ENCODE measurements at places on chromosomes 12 and 14. TPM values are rescaled to one million over a fixed set of nuclear protein-coding genes. Genes with fewer than 3 reads are reported as not detected.

- no peak for DNase-seq
- H3K27me3 ChIP-seq: no peaks in the 10 kb centered on the region
- H3K36me3 ChIP-seq: peaks cover 23% of the 10 kb centered on the region
- no peak overlapping the region for H3K27ac ChIP-seq
- H3K4me3 ChIP-seq: no peak overlapping the region
- no peaks in the 10 kb centered on the region for H3K4me1 ChIP-seq
Observed at GRCh38 chr12:132152953-132153352, 8.7 kb downstream of the NOC4L start.

- DNase-seq: no peak
- no peak overlapping the region for H3K27ac ChIP-seq
- no peak overlapping the region for H3K4me3 ChIP-seq
- H3K4me1 ChIP-seq: peaks cover 37% of the 10 kb centered on the region
- H3K27me3 ChIP-seq: no peaks in the 10 kb centered on the region
Observed at GRCh38 chr12:121218588-121219352, 8.8 kb downstream of the P2RX4 start.

- H3K4me1 ChIP-seq: no peaks in the 10 kb centered on the region
- H3K4me3 ChIP-seq: no peak overlapping the region
- no peaks in the 10 kb centered on the region for H3K36me3 ChIP-seq
- no peaks in the 10 kb centered on the region for H3K27me3 ChIP-seq
- DNase-seq: no peak
Observed at GRCh38 chr12:94190623-94191022, 42.2 kb downstream of the PLXNC1 start.

- H3K4me3 ChIP-seq: no peak overlapping the region
- DNase-seq: peak; percentile 66
- H3K4me1 ChIP-seq: no peaks in the 10 kb centered on the region
- H3K27me3 ChIP-seq: no peaks in the 10 kb centered on the region
Observed at GRCh38 chr12:70576341-70577282, 60.6 kb downstream of the PTPRB start.

- no peaks in the 10 kb centered on the region for H3K36me3 ChIP-seq
- DNase-seq: no peak
- H3K4me3 ChIP-seq: no peak overlapping the region
- H3K27ac ChIP-seq: no peak overlapping the region
- H3K4me1 ChIP-seq: peaks cover 16% of the 10 kb centered on the region
Observed at GRCh38 chr12:3201339-3202051, 124.3 kb downstream of the TSPAN9 start.

- no peak overlapping the region for H3K4me3 ChIP-seq
- H3K36me3 ChIP-seq: no peaks in the 10 kb centered on the region
Observed at GRCh38 chr14:70213721-70214282, 25.1 kb upstream of the SLC8A3 start.

The IRAK3 gene
- total RNA-seq: 0.12 TPM

DNA sequence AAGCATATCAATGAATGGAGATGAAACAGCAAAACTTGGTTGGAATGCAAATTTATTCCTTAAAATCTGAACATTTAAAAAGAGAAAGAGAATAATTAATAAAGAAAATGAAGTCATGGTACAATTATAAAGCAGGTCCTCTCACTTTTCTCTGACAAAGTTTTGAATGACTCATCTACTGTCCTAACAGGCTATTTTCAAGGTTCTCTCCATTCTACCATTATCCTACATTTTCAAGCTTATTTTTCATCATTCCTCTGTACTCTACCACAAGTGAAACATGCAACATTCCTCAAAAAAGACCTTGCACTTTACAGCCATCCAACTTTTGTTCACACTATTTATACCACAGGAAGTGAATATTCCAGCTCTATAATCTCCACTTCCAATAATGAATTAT lies 36.9 kb upstream of the AP4S1 start:
- no peak overlapping the region for H3K27ac ChIP-seq
- H3K4me1 ChIP-seq: peaks cover 19% of the 10 kb centered on the region
- DNase-seq: no peak
- H3K27me3 ChIP-seq: no peaks in the 10 kb centered on the region

DNA sequence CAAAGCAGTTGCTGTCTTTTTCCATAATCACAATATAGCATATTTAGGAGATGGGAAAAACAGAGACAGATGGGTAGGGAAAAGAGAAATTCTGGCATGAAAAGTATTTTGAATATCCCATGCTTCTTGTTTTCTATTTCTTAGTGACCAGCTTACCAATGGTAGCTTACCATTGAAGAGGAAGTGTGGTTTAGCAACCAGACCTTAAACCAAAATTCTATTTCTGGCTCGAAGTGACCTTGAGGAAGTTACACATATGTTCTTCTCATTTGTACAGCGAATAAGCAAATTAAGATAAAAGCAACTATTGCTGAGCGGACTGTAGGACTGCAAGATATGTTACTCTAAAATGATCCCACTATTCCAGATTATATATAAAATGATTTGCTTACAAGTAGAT lies 82.9 kb downstream of the FGD4 start:
- no peak overlapping the region for H3K27ac ChIP-seq
- no peak for DNase-seq
- H3K4me1 ChIP-seq: no peaks in the 10 kb centered on the region
- no peak overlapping the region for H3K4me3 ChIP-seq

- DNase-seq: no peak
- peaks cover 61% of the 10 kb centered on the region for H3K4me1 ChIP-seq
- H3K4me3 ChIP-seq: no peak overlapping the region
- no peak overlapping the region for H3K27ac ChIP-seq
- no peaks in the 10 kb centered on the region for H3K36me3 ChIP-seq
- H3K27me3 ChIP-seq: no peaks in the 10 kb centered on the region
Observed at GRCh38 chr14:55582746-55583145, 2.7 kb downstream of the KTN1 start.

The SLC25A21 gene
- 3.5 TPM for total RNA-seq

GRCh38 chr14:80325688-80326087 lies 114.4 kb upstream of the DIO2 start:
- no peaks in the 10 kb centered on the region for H3K4me1 ChIP-seq
- no peak for DNase-seq
- H3K27ac ChIP-seq: no peak overlapping the region

DNA sequence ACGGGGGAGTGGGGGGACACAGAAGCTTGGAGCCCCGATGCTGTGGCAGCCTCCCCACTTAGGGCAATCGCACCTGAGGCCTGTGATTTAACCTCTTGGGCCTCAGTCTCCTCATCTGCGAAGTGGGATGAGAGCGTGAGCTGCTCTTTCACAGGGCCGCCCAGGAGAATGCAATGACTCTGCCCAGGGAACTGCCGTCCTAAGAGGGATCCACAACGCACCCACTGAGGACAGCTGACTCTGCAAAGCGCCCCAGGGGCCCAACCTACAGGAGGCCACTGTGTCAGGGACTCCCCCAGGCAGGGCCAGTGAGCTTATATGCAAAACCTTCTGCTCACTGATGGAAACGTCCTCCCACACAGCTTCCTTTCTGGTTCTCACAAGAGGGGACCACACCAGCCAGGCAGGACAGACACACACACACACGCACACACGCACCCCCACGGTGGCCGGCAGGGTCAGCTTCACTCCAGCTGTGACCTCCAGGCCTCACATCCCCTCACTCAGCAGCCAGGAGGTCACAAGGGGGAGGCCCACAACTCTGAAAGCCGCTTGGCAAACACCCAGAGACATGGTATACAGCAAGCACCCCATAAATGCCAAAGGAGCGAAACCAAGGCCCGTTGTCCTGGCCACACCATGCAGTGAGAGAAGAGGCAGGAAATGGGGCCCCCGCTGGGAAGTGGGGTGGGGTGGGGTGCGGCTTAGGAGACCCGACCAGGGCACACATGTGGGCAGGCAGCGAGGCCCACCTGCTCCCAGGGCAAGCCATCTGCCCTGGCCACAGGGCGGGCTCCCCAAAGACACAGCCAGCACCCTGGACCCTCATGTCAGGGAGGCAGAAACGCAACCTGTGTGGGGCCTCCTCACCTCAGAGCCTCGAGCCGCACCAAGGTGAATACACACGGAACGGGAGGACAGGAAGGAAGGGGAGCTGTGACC lies 73.3 kb downstream of the NCOR2 start:
- H3K36me3 ChIP-seq: no peaks in the 10 kb centered on the region
- peaks cover 8% of the 10 kb centered on the region for H3K4me1 ChIP-seq
- H3K27me3 ChIP-seq: no peaks in the 10 kb centered on the region

GRCh38 chr14:72883961-72884360 lies 9.9 kb downstream of the DPF3 start:
- H3K4me3 ChIP-seq: no peak overlapping the region
- no peaks in the 10 kb centered on the region for H3K4me1 ChIP-seq
- peaks cover 9% of the 10 kb centered on the region for H3K27me3 ChIP-seq
- no peak for DNase-seq
- no peak overlapping the region for H3K27ac ChIP-seq
- no peaks in the 10 kb centered on the region for H3K36me3 ChIP-seq

DNA sequence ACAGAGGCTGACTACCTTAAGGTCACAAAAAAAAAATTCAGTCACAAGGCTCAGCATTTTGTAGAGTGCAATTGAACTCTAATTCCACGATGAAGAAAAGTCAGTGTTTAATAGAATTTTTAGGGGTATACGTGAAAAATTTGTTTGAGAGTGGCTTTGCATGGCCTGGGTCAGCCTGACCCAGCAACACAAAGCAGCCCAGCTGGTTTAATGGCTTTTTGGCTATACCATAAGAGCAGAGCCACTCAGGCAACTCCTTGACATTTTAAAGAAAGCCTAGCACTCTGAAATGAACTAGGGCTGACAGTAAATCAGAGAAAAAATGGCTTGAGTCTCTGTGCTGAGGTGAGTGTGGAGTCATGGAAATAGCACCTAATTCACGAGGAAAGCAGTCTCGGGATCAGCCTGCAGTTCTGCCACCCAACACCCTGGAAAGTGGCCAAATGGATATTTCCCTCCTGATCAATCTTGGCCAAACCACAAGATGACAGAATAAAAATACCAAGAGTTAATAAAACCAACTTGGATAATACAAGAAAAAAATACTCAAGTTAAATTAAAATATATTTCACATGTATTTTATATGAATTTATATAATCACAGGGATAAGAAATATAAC lies 59.5 kb downstream of the GALNT4 start:
- no peaks in the 10 kb centered on the region for H3K36me3 ChIP-seq
- no peak for DNase-seq
- H3K4me3 ChIP-seq: no peak overlapping the region
- H3K27me3 ChIP-seq: no peaks in the 10 kb centered on the region
- H3K4me1 ChIP-seq: no peaks in the 10 kb centered on the region

The GPR135 gene
- 3.9 TPM for total RNA-seq

DNA sequence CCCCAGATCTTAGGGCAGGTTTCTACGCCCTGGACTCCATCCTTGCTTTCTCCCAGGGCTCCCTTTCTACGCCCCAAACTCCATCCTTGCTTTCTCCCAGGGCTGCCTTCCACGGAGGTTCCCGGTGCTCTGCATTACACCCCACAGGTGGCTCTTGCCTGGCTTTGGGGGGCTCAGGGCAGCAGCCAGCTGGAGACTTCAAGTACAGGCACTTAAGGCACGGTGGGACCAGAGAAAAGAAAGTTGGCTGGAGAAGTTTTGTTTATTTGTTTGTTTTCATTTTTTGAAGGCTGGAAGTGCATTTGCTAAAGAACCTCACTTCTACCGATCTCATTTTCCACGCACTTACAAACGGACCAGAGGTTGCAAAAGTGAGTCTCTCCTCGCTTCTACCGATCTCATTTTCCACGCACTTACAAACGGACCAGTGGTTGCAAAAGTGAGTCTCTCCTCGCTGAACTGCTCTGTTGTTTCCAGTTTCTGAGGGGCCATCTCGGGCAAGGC lies 103.8 kb upstream of the MED13L start:
- no peak overlapping the region for H3K27ac ChIP-seq
- no peaks in the 10 kb centered on the region for H3K27me3 ChIP-seq
- H3K4me1 ChIP-seq: peaks cover 52% of the 10 kb centered on the region
- DNase-seq: no peak
- H3K4me3 ChIP-seq: no peak overlapping the region

GRCh38 chr12:22684140-22685118 lies 59.5 kb downstream of the ETNK1 start:
- no peak overlapping the region for H3K27ac ChIP-seq
- no peaks in the 10 kb centered on the region for H3K4me1 ChIP-seq
- 0 out of 2 replicates have a peak, but pooled peaks cover 4% of the 10 kb centered on the region for H3K36me3 ChIP-seq
- no peaks in the 10 kb centered on the region for H3K27me3 ChIP-seq
- H3K4me3 ChIP-seq: no peak overlapping the region

GRCh38 chr14:98122527-98122926 lies 1149.5 kb downstream of the BCL11B start:
- no peak overlapping the region for H3K4me3 ChIP-seq
- H3K27me3 ChIP-seq: no peaks in the 10 kb centered on the region
- H3K4me1 ChIP-seq: no peaks in the 10 kb centered on the region
- no peak for DNase-seq

The ACOT6 gene
- total RNA-seq: not detected

- H3K36me3 ChIP-seq: no peaks in the 10 kb centered on the region
- no peak overlapping the region for H3K4me3 ChIP-seq
- H3K4me1 ChIP-seq: no peaks in the 10 kb centered on the region
- DNase-seq: no peak
- H3K27me3 ChIP-seq: no peaks in the 10 kb centered on the region
Observed at GRCh38 chr14:27077710-27078109, 479.9 kb upstream of the NOVA1 start.

- H3K36me3 ChIP-seq: no peaks in the 10 kb centered on the region
- DNase-seq: no peak
- no peaks in the 10 kb centered on the region for H3K27me3 ChIP-seq
- H3K27ac ChIP-seq: no peak overlapping the region
- H3K4me3 ChIP-seq: no peak overlapping the region
Observed at GRCh38 chr12:770479-770878, 18.1 kb downstream of the WNK1 start.

- H3K4me1 ChIP-seq: peaks cover 6% of the 10 kb centered on the region
- no peak overlapping the region for H3K4me3 ChIP-seq
- no peaks in the 10 kb centered on the region for H3K27me3 ChIP-seq
- H3K27ac ChIP-seq: no peak overlapping the region
- no peak for DNase-seq
Observed at GRCh38 chr12:100229876-100230275, 29.3 kb downstream of the ACTR6 start.

The NRDE2 gene
- 20.1 TPM for total RNA-seq

The TRIM9 gene
- total RNA-seq: 4.6 TPM

The TSPAN11 gene
- total RNA-seq: not detected

GRCh38 chr12:124126950-124127655 lies 154.1 kb downstream of the ZNF664 start:
- no peaks in the 10 kb centered on the region for H3K27me3 ChIP-seq
- H3K4me1 ChIP-seq: no peaks in the 10 kb centered on the region
- H3K4me3 ChIP-seq: no peak overlapping the region
- no peaks in the 10 kb centered on the region for H3K36me3 ChIP-seq
- DNase-seq: no peak
- H3K27ac ChIP-seq: no peak overlapping the region

- H3K36me3 ChIP-seq: no peaks in the 10 kb centered on the region
- H3K4me3 ChIP-seq: no peak overlapping the region
- no peaks in the 10 kb centered on the region for H3K27me3 ChIP-seq
Observed at GRCh38 chr14:92309968-92310530, 12.9 kb upstream of the SLC24A4 start.

Measured in HCT116 (cell line).